Large intestine (tissue), 12 donors: ENCODE measurements at places on chromosomes 2 and 18.
A peak's percentile ranks its signal among the peaks of the same experiment; 100 is the strongest.

DNA sequence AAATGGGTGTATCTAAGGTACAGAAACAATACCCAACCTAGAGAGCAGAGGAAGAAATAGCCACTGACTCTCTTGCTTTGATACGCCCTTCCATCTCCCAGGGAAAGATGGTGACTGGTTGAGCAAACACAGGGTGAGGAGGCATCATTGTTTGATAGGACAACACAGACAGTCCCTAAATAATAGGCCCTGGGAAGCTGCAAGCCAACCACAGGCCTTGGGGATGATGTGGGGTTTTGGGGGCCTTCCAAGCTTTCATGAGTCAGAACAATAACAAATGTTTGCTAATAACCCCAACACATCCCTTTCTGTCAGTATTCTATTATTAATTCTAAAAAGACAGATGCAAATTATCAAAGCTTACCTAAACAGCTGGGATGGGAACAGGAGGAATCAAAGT, 9.8 kb downstream of the LGALSL start:
- no peak for DNase-seq

GRCh38 chr2:217289907-217290280, 430.0 kb upstream of the TNP1 start:
- DNase-seq, result peak; percentile 11

GRCh38 chr2:219247678-219248642, 2.7 kb downstream of the STK16 start:
- no peak for DNase-seq

GRCh38 chr18:79221136-79221535, 151.9 kb downstream of the ATP9B start:
- no peak for DNase-seq

- no peak for DNase-seq
These were observed 825.8 kb downstream of the SOCS6 start for GRCh38 chr18:71114550-71115210.

DNA sequence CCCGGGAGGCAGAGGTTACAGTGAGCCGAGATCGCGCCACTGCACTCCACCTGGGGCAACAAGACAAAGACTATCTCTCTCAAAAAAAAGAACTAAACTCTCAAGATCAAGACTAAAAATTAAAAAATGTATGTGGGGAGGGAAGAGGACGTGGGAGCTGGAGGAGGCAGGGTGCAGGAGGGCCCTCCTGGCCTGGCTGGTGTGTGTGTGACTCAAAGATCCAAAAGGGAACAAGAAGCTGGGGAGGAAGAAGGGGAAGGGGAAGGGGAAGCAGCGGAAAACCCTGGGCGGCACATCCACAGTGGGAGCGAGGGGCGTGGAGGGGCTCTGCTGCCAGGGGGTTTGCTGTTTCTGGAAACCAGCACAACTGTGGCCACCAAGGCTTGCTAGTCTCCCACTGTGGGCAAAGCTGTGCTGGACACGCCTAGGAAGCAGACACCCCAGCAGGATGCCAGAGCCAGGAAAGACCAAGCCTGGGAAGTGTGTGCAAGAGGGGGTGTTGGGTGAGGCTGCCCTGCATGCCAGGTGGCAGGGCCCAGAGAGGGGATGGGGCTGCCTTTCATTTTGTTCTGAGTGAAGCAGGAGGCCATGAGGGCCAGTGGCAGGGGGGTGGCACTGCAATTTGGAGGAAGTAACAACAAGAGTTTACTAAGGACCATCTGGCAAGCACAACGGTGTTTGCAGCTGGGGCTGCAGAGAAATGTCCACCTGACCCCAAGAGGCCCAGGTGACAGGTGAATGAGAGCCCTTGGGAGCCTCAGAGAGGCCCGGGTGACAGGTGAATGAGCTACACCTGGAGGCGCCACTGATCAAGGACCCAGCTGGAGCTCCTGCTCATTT, 44.5 kb downstream of the ANO7 start:
- no peak for DNase-seq

- DNase-seq, result peak; percentile 27
These were observed 754.9 kb downstream of the RNF144A start for GRCh38 chr2:7672027-7672684.

GRCh38 chr2:9883897-9884296, 40.6 kb downstream of the TAF1B start:
- no peak for DNase-seq

DNA sequence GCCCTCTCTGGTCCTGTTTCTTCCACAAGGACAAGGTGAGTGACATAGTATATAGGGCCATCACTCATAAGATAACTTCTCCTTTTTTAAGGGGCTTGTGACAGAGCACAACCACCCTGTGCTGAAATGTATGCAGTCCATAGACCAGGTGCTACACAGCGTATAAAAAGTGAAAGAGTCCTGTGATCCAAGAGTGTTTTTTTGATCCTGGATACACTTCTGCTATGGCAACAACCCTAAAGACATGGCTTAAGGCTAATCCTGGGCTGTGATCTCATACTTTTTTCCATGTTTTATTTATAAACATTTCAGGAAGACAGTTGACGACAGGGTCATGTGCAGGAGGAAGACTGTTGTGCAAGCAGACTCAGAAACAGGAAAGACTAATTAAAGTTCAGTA, 400.5 kb upstream of the TCF4 start:
- DNase-seq, result peak; percentile 54
